ENCODE measurements at places on chromosomes 7 and 10.

DNA sequence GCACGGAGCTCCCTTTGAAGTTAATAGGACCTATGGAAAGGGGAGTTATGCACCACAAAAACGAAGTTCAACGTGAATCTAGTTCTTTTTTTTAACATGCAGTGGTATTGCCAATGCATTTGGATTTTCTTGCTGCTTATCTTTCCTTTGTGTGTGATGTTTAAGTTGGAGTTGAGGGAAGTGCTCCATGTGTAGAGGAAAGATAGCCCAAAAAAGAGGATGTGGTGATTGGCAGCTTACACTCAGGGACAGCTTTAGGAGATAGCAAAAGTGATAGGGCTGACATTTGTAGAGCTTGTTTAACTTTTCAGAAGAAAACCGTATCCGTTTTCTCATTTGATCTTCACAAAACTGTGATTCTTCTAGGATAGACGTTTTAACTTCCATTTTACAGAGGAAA, 101.3 kb downstream of the MDFIC start:
- no peak for DNase-seq

DNA sequence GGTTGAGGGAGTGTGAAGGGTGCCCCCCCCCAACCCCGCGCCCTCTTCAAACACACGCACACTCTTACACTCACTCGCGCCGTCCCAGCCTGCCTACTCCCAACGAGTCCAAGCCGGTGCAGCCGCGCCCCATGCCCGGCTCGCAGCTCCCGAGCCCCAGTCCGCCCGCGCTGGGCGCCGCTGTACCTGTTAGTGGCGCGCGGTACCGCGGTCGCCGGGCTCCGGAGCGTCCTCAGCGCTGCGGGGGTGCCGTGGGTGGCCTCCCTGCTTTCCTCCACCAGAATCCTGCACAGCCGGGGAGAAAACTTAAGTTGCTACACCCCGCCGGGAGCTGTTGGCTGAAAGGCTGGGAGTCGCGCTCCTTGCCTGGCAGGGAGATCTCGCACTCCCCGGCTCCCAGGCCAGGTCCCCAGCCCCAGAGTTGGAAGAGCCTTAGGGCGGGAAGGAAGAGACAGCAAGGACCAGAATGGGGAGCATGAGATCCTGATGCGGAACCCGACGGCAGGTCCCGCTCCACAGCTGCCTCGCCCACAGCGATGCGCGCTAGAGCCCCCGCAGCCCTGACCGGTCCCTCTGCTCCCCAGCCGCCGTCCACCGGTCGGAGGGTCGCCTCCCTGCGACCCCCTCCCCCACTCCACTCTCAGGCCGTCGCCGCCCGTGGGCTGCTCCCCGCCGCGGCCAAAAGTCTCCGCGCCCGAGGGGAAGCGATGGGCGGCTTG, 863 bp downstream of the ST8SIA6 start:
- no peak for DNase-seq

- DNase-seq = no peak
These were observed 266.3 kb downstream of the RPS24 start for GRCh38 chr10:78299851-78300468.

GRCh38 chr7:5671046-5671445, 110.4 kb downstream of the RNF216 start:
- no peak for DNase-seq

DNA sequence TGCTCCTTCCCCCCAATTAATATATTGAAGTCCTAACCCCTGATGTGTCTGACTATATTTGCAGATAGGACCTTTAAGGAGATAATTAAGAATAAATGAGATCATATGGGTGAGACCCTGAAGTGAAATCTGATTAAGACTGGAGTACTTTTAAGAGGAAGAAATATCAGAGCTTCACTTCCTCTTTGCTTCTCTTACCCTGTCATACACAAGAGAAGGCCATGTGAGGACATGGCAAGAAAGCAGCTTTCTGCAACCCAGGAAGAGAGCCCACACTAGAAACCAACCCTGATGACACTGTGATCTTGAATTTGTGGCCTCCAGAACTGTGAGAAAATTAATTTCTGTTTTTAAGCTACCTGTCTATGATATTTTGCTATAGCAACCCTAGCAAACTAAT, 44.2 kb downstream of the JMJD1C start:
- DNase-seq = peak; percentile 57

DNA sequence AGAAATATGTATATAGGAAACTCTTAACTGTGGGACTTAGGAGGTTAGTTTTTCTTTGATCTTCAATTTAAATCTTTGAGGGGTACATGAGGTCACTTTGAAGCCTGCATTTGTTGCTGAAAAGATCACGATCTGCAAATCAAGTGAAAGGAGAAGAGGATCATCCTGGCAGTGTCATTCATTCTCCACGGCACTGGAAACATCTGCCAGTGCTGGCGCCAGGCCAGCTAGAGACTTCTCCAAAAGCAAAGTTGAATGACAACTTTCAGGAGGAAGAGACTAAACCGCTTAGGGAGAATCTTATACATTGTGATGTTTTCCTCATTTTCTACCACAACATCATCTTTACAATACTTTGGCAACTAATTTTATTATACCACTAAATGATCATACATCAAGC, 42.5 kb downstream of the MRC1 start:
- no peak for DNase-seq

DNA sequence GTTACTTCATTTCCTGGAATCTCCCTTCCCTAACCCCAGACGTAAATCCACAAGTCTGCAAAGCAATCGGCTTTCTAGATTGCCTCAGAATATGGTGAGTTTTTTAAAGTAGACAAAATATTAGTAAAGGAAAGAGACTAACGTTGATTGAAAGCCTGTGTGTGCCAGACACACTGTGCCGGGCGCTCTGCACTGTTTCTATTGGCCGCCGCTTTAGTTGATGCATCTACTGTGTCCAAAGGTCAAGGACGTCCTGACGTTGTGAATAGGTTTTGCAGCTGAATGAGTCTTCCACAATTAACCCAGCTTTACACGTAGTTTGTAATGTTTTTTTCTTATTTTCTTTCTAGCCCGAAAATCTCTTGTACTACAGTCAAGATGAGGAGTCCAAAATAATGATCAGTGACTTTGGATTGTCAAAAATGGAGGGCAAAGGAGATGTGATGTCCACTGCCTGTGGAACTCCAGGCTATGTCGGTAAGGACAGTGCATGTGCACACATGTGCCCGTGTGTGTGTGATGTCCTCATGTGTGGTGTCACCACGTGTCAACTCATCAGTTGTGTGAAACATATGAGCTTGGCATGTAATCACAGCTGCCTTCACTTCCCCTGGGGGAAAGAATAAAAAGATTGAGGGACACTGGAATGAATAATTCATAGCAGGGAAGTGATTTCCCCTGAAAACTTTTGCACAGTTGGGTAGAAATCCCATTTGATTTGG, 232.0 kb downstream of the CCDC3 start:
- no peak for DNase-seq

- no peak for DNase-seq
These were observed 33.2 kb upstream of the DNAAF5 start for GRCh38 chr7:693280-693679.

- no peak for DNase-seq
These were observed 1.6 kb downstream of the EXOSC1 start for GRCh38 chr10:97444212-97444611.

DNA sequence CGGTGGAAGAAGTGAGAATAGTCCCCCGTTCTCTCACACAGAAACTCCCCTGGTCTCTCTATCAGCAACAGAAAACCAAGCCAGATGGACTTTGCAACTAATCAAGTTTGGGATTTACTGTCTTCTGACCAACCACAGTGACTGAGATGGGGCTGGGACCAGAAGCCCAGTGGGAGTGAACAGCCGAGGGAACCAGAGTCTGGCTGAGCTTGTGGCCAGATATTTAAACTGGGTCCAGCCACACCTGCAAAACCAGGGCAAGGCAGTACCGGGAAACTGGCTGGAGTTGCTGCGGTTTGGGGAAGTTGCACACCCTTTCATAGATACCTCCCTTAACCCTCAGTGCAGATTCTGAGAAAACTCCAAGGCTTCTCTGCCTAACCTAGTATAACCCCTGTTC, 6.0 kb downstream of the GSTK1 start:
- DNase-seq = no peak

DNA sequence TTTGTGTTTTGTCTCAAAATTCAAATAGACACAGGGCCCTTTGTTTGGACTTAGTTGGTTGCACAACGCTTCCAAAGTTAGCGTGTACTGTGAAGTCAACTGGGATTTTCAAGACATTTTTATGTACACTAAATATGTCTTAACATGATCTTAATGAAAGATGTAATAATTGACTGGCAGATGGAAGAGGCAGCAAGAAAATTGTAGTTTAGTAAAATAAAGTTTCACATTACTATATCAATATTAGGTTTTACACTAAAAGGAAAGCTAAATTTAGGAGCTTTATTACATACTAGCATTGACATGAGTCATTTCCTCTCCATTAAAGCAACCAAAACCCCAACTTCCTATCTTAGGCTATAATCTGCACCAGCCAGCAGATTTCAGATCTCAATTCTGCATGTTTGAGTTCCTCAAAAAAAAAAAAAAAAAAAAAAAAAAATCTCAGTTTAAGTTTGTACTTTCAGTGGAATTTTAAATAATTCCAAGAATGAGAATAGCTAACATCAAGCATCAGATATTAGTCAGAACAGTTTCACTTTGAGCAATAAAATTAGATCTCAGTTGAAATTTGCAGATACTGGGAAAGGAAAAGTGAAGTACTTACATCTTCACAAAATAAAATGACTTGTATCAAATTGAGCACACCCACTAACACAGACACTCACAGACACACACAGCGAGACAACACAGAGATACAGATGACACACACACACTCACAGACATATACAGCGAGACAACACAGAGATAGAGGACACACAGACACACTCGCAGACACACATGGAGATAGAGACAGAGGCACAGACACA, 346.6 kb upstream of the KLF6 start:
- DNase-seq = peak; percentile 83
